ENCODE measurements at places on chromosomes 11 and 22.

DNA sequence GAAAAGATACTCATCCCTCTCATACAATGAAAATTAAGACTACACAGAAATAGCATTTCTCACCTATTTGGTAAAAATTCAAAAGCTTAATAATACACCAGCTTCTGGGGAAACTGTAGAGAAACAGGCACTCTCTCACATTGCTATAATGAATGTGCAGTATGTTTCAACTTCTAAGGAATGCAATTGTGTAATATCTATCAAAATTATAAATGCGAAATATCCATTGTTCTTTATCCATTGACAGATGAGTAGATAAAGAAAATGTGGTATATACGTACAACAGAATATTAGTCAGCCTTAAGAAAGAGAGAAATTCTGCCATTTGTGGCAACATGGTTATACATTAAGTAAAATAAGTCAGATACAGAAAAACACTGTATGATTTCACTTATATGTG lies 101.4 kb upstream of the OR9G4 start:
- DNase-seq: no peak

DNA sequence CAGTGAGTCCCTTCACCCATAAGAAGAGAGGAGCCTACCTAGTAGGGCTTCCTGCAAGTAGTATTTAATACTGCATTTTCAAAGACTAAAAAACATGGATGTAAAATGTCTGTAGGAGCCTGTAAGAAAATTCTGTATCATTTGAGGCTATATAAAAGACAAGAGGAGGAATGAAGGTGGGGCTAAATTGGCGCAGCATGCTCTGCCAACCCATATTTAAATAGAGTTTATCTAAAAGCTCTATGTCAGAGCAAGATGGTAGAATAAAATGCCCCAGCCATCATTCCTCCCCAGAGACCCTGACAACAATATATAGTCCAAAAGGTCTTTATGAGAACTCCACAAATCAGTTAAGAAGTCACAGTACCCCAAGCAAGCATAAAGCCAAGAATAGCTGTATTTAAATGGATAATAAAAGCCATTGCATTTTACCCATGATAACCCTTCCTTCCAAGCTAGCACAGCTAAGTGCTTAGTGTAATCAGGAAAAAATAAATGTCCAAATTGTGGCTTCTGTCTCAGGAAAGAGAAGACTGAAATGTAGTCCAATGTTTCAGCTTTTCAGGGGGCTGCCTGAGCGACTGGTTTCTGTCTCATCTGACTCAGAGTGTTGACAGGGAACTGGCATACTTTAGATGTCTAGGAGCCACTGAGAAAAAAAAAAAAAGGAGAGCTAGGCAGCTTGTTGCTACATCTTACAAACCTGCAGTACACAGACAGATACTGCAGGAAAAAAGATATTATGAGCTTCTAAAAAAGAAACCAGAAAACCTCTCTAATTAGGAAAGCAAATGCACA lies 258.6 kb downstream of the METTL15 start:
- no peak for DNase-seq

DNA sequence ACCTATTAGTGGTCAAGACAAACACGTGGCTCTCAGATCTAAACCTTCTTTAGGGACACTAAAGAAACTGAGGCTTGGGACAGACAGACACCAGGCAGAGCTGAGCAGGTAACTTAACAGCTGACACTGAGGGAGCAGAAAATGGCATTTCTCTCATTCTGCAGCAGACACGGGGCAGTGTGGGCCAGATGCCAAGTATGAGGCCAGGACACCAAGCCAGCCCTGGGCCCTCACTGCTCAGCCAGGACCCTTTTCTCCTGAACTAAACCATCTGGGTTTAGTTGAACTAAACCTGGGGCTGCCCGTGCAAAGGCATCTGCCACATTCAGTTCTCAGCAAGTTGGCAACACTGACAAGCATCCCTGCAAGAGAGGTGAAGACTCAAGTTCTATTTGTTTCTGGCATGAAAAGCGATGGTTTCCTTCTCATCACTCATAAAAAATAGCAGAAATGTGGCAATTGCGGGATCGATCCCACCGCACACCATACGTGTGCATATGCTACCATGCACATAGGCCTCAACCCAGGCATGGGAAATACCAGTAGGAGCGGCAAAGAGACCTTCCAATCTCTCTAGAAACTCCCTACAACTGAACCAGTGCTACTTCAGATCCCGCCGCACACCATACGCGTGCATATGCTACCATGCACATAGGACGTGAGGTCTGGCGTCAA lies 100.1 kb upstream of the BID start:
- no peak for DNase-seq

GRCh38 chr11:134660416-134660815 lies 248.4 kb upstream of the B3GAT1 start:
- DNase-seq: no peak

DNA sequence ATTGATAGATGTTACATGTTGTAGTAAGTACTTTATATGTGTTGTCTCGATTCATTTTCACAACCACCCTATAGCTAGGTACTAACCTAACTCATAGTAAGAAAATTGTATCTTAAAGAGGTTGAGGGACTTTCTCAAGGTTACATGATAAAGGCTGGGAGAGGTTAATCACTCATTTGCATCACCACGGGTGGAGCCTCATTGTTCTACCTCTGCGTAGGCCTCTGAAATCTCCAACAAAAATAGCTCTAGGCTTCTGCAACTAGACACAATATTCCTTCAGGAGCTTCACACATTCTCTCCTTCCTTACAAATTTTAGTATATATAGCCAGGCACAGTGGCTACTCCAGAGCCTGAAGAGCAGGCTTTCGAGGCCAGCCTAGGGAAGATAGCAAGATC lies 408.9 kb upstream of the ANO5 start:
- DNase-seq: no peak

DNA sequence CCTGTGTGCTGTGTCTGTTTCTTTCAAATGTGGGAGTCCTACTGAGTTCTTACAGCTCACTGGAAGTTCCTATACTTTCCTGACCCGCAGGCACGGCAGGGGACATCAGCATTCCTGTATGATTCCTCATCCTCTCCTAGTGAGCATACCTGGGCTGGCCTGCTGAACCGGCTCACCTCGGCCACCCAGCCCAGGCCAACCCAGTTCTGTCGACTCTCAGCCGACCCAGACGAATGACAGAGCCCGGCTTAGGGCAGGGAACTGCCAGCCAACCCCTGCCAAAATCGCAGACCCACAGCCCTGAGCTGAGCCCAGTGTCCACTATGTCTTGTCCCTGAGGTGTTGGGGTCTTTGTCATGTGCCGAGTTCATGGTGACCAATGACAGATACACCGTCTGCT lies 339.7 kb downstream of the BRD1 start:
- no peak for DNase-seq

- no peak for DNase-seq
Observed at GRCh38 chr11:942823-943222, 17.2 kb downstream of the AP2A2 start.

DNA sequence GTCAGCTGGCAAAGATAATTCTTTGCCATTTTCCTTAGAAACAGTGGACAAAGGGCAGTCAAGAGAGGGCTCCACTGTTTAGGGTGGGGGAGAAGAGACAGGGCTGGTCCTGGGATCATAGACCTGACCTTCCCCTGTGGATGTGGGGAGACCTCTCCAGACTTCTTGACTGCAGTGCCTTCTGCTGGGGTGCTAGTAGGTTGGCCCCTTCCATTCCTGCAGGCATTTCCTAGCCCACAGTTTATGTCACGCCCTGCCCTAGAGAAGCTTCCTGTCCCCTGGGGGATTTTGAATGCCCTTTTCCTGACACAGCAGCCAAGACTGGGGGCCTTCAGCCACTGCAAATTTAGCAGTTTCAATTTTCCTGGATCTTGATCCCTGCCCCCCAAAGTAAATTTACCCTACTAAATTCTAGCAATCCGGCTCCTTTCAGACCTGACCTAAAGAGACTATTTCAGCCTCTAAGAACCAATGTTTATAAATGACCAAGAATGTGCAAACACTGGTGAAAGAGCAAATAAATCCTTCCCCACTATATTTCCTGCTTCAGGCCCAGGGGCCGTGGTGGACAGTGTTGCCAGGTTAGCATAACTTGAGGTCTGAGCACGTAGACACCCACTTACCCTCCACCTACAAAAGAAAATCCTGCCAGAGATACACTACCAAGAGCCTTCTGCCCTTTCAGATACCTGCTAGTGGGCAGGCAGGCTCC lies 58.4 kb downstream of the PPFIBP2 start:
- no peak for DNase-seq

DNA sequence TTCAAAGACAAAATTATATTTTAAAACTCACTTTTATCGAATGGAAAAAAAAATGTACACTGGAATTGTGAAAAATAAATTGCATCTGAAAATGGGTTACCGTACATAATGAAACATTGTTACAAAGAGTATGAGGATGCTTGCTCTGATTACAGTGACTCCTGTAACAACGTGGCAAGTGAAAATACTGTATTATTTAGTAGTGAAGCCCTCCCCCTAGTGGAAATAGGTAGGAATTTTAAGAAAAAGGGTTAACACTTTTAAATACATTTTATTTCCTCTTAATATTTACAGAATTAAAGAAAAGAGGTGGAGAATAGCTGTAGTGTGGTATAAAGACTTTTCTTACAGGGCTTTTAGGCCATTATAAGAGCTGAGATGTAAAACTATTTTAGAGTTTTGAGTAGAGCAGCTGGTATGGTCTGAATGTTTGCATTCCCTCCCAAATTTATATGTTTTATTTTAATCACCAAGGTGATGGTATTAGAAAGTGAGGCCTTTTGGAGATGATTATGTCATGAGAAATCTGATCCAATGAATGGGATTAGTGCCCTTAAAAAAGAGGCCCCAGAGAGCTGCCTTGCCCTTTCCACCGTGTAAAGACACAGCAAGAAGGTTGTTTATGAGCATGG lies 25.2 kb downstream of the FAM76B start:
- DNase-seq: no peak

GRCh38 chr11:15276621-15277020 lies 161.9 kb downstream of the INSC start:
- DNase-seq: no peak

DNA sequence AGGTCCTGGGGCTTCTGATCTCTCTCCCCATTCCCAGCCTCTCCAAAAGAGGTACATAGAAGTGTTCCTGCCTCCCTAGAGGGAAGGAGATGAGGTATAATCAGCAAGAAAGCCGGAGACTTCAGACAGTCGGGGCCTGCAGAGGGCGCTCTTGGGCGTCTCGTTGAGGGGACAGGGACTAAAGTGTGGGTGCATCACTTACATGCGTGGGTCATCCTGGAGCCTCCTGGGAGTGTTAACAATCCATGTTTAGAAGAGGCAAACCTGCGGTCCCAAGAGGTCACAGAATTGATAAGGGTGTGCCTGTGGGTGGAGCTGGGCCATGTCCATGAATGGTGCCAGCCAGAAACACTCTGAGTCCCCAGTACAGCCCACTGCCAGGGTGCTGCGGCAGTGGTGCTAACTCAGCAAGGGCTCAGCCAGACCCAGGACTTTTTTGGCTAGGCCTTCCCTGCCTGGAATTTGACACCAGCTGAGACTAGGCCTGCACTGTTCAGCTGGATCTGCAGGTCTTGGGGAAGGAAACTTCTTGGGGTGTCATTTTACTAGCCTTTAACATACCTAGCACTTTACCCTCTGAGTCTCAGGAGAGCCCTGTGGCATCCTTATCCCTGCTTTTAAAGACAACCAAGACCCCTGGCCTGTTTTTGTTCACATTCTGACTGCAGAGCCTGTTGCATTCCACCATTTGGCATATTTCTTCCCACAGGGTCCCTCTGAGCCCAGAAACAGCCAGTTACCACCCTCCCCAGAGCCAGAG lies 5.5 kb downstream of the YDJC start:
- no peak for DNase-seq

GRCh38 chr22:35630387-35630793 lies 13.3 kb upstream of the MB start:
- no peak for DNase-seq

DNA sequence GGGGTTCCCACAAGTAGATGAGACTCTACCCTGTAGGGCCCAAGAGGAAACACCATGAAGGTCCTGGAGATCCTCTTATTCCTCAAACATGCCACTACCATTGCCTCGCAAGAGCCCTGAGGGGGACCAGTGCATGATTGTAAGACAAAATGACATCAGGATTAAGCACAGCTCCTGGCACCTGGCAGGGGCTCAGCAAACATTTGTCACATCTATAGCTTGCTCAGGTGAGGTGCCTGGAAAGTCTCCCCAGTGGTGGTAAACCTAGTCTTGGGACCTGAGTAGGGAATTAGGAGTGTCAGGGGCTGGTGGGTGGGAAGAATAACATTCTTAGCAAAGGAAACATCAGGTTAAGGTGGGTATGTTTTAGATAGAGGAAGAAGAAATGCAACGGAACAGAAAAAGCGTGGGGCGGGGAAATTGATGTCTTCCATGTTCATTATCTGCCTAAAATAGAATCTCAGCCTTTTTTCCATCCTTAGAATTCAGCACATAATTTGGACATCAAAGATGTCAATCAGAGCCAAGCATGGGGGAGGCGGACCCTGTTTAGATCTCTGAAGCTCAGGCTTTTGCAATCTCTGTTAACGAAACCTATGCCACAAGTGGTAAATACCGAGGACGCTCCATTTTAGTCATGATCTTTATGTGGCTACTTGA lies 924 bp downstream of the YPEL1 start:
- DNase-seq: no peak

DNA sequence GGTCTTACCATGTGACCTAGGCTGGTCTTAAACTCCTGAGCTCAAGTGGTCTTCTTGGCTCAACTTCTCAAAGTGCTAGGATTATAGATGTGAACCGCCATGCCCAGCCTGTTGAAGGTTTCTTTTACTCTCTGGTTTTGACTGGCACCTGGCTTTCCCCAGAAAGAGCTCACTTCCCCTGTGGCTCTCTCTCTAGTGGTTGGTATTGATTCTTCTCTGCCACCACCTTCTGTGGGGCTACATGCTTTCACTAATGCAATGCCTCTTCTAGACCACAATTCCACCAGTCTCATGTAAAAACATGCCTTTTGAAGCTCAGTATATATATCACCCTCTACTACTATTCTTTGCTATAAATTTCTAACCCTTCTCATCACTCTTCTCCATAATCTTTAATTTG lies 67.2 kb downstream of the CCDC83 start:
- no peak for DNase-seq

- DNase-seq: peak; percentile 25
Observed at GRCh38 chr11:61727401-61727811, 25.0 kb upstream of the MYRF start.

- no peak for DNase-seq
Observed at GRCh38 chr11:92104349-92104748, 120.3 kb upstream of the FAT3 start.

DNA sequence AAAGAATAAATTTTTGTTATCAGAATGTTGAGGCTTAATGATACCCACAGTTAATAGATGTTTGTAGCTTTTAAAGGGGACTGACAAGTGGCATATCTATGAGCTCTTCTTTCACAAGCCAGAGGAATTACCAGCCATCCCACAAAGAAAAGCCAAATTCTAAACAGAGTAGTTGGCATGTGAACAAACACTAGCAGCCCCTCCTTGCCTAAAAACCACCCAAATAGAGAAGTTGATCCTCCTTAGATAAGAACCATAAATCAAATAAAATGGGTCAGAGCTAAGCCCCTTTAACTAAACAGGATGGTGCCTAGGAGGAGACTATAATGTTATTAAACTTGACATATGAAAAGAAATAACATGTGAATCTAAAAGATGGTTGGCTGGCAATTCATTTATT lies 11.4 kb downstream of the LPXN start:
- DNase-seq: no peak
